H1 (cell line): ENCODE measurements at places on chromosomes 13 and 19.

DNA sequence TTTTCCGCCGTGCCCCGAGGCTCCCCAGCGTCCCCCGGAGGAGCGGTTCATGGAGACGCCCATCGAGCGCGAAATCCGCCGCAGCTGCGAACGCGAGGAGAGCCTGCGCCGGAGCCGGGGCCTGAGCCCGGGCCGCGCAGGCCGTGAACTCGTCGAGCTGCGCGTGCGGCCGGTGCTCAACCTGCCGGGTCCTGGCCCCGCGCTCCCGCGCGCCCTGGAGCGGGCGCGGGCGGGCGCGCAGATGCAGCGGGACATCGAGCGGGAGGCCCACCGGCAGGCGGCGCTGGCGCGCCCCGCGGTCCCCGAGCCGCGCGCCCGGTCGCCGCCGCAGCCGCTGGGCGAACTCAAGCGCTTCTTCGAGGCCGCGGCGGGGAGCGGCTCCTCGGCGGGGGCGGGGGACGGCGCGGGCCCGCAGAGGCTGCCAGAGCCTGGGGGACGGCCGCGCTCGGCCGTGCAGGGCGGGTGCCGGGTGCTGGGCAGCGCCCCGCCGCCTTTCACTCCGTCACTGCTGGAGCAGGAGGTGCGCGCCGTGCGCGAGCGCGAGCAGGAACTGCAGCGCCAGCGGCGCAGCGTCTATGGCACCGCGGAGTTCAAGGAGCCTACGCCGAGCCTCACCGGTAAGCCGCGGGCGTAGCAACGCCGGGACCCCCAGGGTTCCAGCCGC lies 807 bp downstream of the MISP3 start:
- peak; percentile 86 for DNase-seq

DNA sequence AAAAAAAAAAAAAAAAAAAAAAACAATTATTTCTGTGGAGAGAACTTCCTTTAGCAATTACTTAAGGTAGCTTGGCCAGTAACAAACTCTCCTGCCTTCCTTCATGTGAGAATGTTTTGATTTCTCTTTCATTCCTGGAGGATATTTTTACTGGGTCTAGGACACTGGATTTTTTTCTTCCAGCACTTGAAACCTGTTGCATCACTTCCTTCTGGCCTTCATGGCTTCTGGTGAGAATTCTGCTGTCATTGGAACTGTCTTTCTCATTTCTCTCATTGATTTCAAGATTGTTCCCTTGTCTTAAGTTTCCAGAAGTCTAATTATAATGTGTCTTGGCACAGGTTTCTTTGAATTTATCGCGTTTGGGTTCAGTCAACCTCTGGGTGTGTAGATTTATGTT lies 19.3 kb upstream of the RAB20 start:
- DNase-seq, result no peak

GRCh38 chr13:102203718-102204117 lies 198.1 kb downstream of the FGF14 start:
- DNase-seq, result no peak

GRCh38 chr19:28864577-28865042 lies 348.3 kb downstream of the UQCRFS1 start:
- DNase-seq, result no peak

DNA sequence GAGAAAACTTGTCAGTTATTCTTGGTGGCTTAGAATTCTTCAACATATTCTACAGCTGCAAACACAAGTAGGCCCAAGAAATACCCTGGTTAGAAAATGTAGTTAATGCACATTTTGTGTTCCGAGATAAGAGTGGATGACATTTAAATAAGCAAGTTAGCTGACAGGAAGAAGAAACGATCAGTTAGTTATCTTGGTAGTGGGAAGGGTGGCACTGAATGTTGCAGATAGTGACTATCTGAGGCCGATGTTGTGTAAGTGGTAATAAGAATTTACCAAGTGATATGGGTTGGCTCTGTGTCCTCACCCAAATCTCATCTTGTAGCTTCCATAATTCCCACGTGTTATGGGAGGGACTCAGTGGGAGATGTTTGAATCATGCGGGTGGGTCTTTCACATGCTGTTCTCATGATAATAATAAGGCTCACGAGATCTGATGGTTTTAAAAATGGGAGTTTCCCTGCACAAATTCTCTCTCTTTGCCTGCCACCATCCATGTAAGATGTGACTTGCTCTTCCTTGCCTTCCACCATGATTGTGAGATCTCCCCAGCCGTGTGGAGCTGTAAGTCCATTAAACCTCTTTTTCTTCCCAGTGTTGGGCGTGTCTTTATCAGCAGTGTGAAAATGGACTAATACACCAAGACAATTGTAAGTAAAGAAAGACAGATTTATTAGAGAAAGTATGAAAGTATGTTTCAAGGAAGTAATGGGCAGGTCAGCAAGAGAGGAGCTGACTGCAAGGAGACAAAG lies 10.9 kb upstream of the AKAP11 start:
- no peak for DNase-seq

GRCh38 chr13:105598529-105598928 lies 936.9 kb downstream of the EFNB2 start:
- DNase-seq, result no peak

GRCh38 chr13:41528021-41528420 lies 70.7 kb downstream of the RGCC start:
- DNase-seq, result no peak

DNA sequence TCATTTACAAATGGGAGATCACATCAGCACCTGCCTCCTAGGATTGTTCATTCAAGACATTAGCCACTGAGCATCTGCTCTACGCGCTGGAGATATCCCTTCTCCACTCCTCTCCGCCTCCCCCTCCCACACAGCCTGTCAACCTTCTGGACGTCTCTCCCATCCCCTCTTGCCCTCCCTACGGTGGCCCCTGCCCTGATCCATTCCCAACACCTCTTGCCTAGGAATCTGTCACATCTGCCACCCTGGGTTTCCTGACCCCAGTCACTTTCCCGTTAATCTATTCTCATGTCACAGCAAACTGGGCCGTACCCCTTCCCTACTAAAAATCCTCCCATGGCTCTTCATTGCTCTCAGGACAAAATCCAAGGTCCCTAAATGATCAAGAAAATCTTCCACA lies 10.3 kb downstream of the DYRK1B start:
- DNase-seq, result no peak

GRCh38 chr13:51479199-51479523 lies 26.3 kb upstream of the INTS6 start:
- no peak for DNase-seq

GRCh38 chr13:24671386-24672113 lies 8.7 kb upstream of the ATP12A start:
- DNase-seq, result no peak

DNA sequence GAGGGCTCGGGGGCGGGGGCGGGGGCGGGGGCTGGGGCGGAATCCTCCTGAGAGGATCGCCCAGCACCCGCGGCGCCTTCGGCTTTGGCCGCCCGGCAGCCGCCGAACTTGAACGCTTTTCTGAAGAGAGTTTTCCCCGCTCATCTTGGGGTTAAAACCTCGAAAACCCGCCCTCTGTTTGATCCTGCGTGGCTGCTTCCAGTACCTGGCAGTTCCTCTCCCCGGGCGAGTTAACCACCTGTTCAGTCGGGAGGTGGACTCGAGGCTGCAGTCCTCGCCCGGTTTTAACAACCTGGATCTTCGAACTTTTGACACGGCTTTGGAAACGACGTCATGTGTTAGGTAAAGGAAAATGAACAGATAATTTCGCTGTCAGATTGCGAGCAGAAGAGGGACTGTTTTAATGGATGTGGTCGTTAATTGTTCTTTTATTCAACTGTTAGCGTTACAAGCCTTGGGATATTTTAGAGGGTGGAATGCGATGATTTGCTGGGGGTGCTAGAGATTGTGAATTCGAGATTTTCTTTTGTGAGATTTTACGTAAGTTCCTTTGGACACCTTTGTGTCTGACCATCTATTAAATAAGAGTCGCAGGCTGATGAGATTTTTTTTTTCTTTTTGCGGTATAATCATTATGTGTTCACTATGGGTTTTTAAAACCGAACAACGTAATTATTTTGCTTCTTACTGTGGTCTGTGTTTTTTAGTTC lies 1.0 kb downstream of the FNDC3A start:
- no peak for DNase-seq

- DNase-seq, result no peak
Observed at GRCh38 chr19:43527860-43528622, 1.0 kb upstream of the ETHE1 start.

GRCh38 chr19:58277748-58278540 lies 811 bp upstream of the ZNF8 start:
- DNase-seq, result no peak

- no peak for DNase-seq
Observed at GRCh38 chr13:66534561-66534960, 695.6 kb downstream of the PCDH9 start.

- no peak for DNase-seq
Observed at GRCh38 chr19:47538812-47539211, 23.9 kb upstream of the NAPA start.

- no peak for DNase-seq
Observed at GRCh38 chr19:4722671-4723594, 709 bp downstream of the DPP9 start.

DNA sequence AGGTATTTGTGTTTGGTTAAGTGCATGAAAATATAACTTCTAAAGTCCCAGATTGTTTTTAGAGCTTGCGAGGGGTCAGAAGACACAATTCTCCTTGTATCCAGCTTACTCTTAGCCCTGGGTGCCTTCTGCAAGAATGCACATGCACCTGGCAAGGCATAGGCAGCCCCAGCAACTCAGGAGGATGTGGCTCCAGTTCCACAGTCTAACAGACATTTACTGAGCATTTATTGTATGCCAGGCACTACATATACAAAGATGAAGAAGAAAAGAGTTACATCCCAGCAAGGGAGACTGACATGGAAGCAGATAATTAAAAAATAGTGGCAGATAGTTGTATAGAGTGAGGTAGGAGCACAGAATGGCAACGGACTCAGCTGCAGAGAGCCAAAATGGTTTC lies 101.1 kb upstream of the FRY start:
- DNase-seq, result no peak

- DNase-seq, result no peak
Observed at GRCh38 chr13:71871844-71872243, 4.8 kb upstream of the DACH1 start.

GRCh38 chr19:7869453-7869909 lies 4.7 kb downstream of the PRR36 start:
- peak; percentile 98 for DNase-seq
